Cardiac fibroblast (primary cell): ENCODE measurements at places on chromosomes 2 and 18.

DNA sequence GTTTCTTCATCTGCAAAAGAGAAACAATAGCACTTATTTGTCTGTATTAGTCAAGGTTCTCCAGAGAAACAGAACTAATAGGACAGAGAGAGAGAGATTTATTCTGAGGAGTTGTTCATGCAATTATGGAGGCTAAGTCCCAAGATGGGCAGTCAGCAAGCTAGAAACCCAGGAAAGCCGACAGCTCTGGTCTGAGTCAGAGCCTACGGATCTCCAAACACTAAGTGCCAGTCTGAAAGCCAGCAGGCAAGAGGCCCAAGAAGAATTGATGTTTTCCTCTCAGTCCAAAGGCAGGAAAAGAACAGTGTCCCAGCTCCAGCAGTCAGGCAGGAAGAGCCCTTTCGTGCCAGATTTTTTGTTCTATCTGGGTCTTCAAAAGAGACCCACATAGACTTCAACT is 36.5 kb upstream of the SLC66A3 start:
- no peak for DNase-seq

GRCh38 chr18:13461469-13461868 is 242.9 kb downstream of the LDLRAD4 start:
- no peak for DNase-seq

- peak; percentile 12 for DNase-seq
These were observed 137.5 kb downstream of the COMMD1 start for GRCh38 chr2:62042944-62043343.

- peak; percentile 92 for DNase-seq
These were observed 45.6 kb upstream of the ODC1 start for GRCh38 chr2:10493634-10494281.

DNA sequence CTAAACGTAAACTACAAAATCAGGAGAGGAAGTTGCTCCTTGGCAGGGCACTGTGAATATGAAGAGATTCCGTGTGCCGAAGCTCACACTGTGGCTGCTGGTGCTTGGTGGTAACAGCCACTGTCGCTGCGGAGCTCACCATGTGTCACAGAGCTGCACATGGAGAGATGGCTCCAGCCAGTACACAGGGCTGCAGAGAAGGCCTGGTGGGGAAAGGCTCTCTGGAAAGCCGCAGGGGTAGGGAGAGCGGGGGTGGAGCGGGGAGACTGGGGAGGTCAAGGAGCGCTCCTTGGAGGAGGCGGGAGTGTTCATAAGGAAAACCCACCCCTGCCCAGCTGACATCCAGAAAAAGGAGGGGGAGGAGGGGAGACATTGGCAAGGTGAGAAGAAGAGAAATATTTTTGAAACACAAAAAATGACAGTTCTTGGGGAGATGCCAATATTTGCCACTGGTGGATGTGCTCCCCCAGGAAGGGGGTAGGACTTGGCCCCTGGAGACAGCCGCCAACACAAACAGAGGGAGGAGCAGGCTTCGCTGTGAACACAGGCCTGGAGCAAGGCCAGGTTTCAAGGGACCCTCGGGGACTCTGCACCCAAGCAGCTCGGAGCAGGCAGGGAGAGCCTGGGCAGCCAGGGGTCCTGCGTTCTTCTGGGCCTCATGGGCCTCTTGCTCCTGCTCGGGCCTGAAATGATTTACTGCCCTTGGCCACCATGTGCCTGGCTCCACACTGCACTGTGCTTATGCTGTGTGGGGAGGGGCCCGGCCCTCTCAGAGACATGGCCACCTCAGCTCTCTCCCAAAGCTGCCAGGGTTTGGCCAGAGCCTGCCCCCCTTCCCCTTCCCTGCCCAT is 102.6 kb upstream of the GLI2 start:
- no peak for DNase-seq

GRCh38 chr2:48249631-48250473 is 280.1 kb upstream of the STON1 start:
- peak; percentile 49 for DNase-seq

DNA sequence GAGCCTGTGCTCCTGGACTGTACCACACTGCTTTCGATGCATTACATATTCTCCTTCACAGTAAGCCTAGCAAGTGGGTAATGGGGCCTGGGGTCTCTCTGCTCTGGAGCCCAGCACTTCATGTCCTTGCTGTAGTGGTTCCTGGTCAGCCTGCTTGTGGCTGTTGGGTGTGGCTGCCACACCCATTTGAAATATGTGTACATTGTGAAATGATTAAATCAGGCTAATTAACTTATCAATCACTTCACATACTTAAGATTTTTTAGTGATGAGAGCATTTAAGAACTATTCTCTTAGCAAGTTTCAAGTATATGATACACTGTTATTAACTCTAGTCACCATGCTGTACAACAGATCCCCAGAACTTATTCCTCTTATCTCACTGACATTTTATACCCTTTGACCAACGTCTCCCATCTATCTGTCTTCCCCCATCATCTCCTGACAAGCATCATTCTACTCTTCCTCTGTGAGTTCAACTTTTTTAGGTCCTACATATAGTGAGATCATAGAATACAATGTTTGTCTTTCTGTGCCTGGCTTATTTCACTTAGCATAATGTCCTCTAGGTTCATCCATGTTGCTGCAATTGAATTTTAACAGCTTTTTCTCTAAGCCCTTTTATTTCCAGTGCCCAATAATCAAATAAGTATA is 92.1 kb downstream of the LYPD6 start:
- peak; percentile 44 for DNase-seq

- DNase-seq: no peak
These were observed 34.1 kb upstream of the OLA1 start for GRCh38 chr2:174282441-174282840.

- DNase-seq: no peak
These were observed 162.0 kb downstream of the SLC4A3 start for GRCh38 chr2:219789476-219789875.

DNA sequence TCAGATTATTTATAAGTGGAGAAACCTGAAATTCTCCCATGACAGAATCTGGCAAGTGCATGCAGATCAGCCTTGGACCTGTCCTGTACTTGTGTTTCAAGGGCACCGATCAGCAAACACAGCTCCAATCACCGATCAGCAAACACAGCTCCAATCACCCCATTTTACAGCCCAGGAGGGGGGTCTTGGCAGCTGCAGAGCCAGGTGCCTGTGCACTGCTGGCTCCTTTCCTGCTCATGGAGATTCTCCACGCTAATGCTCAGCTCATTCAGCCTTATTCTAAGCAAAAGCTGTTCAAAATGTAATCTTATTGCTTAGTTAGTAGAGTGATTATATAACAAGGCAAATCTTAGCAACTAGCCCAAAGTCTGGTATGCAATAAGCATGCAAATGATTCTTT is 623.1 kb upstream of the HS6ST1 start:
- DNase-seq: no peak

DNA sequence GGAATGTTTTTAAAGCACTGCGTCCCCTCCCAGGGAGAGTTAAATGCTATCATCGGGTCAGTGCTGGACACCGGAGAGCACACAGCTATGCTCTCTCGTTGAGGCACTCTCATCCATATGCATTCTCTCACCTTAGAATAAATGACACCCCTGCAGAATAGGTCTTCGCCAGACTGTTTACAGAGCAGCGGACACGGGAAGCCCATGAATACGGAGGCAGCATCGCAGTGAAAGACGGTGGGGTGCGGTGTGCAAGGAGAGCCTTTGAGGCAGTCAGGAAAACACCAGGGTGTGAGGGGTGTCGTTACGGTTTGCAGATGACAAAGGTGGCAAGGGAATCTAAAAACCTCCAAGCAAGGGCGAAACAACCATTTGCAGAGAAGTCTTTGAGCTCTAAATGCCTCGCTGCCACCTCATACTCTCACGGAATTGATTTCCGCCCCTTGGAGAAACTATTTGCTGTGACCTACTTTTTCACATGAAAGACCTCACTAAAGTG is 169.2 kb upstream of the FHL2 start:
- DNase-seq: no peak

- peak; percentile 80 for DNase-seq
These were observed 31.3 kb upstream of the EVA1A start for GRCh38 chr2:75592030-75592429.

GRCh38 chr2:182730486-182730885 is 14.4 kb downstream of the DNAJC10 start:
- no peak for DNase-seq

DNA sequence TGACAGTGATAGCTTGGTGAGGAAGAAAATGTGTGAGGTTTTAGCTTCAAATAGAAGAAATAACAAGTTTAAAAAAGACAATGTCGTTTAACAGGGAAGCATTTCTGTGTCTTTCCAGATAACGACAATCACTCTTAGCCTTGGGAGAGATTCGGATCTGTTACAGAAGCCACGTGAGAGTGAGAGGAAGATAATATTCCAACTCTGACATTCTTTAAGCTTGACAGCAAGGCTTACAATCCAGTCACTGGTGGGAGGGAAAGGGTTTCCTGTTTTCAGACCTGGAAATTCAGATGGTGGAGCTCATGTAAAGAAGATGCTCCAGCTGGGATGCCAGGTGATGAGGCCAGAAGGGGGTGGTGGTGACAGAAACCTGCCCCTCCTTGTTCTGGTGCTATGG is 30.8 kb downstream of the FBXO48 start:
- no peak for DNase-seq

GRCh38 chr2:241204490-241204889 is 16.0 kb downstream of the ANO7 start:
- DNase-seq: no peak

DNA sequence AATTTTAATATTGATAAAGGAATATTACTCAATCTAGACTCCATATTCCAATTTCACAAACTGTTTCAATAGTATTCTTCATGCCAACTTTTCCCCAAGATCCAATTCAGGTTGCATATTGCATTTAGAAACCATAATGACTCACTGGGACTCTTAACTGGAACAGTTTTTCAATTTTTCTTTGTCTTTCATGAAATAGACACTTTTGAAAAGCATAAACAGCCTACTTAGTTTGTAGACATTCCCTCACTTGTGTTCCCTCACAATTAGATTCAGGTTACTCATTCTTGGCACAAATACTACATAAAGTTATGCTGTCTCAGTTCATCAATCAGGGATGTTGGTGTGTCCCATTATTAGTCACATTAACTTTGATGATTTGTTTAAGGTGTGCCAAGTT is 1768.4 kb upstream of the PIK3C3 start:
- DNase-seq: no peak

- no peak for DNase-seq
These were observed 217.6 kb upstream of the TANK start for GRCh38 chr2:160942476-160943142.

- peak; percentile 74 for DNase-seq
These were observed 134.7 kb downstream of the EML6 start for GRCh38 chr2:54858021-54858681.

GRCh38 chr18:37705016-37705415 is 139.4 kb upstream of the CELF4 start:
- DNase-seq: no peak

DNA sequence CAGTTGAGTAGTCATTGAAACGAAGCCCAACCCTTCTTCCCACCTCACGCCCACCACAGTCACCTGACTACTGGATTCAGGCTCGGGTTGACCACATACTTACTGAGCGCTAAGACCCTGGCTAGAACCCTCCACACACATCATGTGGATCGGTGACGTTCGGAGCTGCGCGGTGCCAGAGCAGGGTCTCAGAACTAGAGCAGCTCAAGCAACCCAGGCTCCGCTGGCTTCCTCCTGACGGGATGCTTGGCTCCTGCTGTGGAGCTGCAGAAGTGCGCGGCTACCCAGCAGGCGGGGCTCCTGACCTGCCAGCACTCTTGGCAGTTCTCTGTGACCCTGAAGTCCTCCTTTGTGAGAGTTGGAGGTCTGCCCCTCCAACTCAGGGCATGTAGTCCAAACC is 90.6 kb upstream of the MBOAT2 start:
- no peak for DNase-seq

DNA sequence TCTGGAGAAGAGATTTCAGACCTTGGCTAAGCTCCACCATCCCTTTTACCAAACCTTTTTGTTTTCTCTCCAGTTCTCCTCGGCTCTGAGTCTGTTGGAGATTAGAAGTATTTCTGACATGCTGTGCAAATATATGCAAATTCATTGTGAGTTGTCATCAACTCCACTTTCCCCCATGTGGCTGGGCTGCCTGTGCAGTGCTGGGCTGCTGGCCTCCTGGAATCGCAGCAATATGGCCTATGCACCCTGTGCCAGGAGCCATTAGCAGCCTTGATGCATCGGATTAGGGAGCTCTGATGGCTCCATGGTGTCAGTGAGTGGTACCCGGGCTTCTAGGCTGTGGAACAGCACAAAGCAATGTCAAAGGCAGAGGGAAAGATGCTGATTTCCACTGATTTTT is 80.0 kb downstream of the GPR39 start:
- no peak for DNase-seq

DNA sequence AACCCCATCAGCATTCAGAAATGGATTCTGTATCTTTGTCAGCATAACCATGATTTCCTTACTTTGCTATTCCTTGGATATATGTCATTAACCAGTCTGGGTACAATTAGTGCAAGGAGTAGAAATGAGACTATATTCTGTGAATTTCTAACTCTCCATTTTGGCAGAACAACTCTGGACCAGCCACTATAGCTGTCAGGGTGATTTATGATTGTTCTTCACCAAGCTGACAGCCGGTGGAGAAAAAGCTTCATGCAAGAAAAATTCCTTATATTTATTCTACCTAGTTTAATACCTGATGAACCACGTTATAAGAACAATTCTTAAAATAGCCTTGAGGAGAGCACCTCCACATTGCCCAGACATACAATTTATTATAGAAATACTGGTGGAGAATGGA is 431.2 kb upstream of the TCF4 start:
- no peak for DNase-seq

- DNase-seq: no peak
These were observed 138.9 kb downstream of the TNS1 start for GRCh38 chr2:217863883-217864282.

DNA sequence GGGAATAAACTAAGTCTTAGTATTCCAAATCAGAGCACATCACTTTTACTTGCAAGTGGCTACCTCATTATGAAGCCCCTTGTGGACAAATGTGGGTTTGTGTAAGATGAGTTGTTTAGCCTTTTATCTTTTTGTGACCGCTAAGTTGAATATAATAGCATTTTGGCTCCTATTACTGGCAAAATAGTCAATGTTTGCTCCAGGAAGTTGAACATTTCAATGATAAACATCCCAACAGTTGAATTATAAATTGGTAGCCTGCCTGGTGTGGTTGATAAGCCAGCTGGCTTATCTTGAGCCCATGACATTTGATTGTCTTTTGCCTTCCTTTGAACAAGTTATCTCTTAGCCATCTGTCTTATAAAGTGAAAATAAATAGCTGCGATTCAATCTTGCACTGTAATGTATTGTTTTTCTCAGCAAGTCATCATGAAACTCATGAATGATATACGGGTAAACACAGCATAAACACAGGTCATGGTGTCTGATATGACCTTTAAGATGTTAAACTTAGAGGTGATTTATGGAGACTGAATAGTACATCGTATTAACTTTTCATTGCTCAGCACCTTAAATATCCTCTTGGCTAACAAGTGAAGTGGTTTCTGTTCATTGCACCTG is 338.4 kb downstream of the SOCS6 start:
- DNase-seq: no peak

DNA sequence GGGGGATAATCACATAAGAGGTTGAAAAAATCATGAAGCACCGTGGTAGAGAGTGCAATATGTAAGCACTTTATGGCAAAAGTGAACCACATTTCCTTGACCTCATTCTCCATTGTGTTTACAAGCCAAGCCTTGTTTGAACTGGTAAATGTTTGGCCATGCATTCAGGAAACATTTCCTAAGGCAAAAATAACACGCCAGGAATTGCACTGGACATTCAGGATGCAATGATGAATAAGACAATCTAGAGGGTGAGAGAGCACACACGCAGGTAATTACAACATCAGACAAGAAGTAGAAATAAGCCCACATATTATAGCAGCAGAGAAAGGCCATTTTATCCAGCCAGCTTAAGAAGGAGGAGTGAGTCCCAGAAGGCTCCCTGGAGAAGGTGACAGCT is 218.0 kb upstream of the OSR1 start:
- DNase-seq: peak; percentile 39
